Stimulated activated CD4-positive, alpha-beta T cell treated with anti-CD3 and anti-CD28 coated beads, Interleukin-12 subunit alpha, Interleukin-12 subunit beta, amount 100 ng/mL, for 4 hours (primary cell): ENCODE measurements at places on chromosomes 3 and 15.

DNA sequence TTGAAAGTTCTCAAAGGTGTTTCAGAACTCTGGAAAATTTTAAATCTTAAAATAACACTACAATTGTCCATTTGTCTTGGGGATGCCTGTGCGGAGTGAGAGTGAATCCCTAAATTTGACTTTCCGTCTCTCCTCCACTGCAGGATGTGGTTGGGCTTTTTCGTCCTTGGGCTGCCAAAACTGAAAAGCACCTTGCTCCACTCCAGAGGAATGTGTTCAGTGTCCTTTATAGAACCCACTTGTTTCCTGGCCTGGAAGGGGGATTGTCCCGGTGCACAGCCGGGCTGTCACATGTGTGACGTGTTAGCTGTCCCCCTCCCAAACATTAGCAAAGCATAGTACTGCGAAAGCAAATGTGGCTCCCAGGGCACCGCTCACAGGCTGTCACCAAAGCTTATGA lies 69.6 kb upstream of the ATP10A start:
- DNase-seq = no peak

- DNase-seq = no peak
Observed at GRCh38 chr15:101641894-101642293, 10.3 kb downstream of the TM2D3 start.

DNA sequence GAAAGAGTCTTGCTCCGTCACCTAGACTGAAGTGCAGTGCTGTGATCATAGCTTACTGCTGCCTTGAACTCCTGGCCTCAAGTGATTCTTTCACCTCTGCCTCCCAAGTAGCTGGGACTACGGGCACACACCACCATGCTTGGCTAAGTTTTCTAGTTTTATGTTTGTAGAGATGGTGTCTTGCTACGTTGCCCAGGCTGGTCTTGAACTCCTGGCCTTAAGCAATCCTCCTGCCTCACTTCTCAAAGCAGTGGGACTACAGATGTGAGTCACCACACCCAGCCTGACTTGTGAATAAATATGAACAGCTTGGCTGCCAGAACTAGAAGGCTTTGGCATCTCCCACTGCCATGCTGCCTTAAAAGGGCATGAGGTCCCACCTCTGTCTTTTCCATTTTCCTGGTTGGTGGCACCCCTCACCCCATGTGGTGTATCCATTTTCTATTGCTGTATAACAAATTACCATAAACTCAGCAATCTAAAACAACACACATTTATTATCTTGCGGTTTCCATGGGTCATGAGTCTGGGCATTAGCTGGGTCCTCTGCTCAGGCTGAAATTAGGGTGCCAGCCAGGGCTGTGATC lies 44.3 kb downstream of the PTPRG start:
- DNase-seq = no peak

DNA sequence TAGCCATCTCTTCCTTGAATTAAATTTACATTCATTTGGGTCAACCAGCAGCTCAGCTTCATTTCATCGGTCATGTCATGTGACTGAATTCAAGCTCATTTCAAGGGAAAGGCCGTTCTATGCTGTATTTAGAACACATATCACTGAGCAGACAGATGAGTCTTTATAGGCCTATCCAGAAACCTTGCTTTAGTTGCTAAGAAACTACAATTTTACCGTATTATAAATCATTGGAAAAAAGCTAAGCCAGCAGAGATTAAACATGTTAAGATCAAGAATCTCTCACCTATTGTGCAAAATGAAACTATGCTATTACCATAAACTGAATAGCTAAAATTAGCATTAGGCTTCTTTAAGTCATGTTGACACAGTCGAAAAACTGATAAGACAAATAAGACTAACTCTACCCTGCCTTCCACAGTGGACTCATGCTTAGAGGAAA lies 2.2 kb downstream of the NPTN start:
- no peak for DNase-seq

DNA sequence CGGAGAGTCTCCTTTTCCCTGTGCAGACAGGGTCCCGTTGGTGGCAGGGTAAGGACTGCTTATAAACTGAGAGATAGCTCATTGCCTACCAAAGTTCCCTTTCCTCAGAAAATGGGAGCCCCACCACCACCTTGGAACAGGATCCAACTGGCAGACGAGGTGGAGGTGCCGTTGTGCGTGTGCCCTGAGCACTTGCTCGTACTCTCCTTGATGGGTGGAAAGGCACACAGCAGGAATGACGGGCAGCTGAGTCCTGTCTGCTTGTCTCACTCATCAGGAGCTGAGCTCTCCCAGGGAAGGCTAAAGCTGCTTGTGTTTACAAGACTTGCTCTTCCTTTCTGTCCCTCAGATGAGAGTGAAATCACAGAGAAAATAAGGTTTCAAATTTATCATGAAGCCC lies 60.7 kb downstream of the B3GNT5 start:
- DNase-seq = no peak
